ENCODE measurements at places on chromosomes 12 and 14.

DNA sequence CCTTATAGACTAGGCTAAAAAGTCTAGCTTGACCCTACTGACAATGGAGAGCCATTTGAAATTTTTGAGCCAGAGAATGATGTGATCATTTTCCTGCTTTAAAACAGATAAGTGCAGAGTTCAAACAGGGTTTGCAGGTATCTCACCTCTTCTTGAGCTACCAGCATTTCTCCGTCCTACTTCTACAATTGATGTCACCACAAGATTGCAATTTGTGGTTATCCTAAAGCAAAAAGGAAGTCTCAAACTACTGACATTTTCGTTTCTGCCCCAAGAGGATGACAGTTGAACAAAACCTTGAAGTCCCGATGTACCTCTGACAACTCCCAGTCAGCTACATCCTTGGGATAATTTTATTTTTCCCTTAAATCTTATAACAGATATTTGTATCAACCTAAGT, 86.7 kb downstream of the PTGER2 start:
- DNase-seq = no peak

DNA sequence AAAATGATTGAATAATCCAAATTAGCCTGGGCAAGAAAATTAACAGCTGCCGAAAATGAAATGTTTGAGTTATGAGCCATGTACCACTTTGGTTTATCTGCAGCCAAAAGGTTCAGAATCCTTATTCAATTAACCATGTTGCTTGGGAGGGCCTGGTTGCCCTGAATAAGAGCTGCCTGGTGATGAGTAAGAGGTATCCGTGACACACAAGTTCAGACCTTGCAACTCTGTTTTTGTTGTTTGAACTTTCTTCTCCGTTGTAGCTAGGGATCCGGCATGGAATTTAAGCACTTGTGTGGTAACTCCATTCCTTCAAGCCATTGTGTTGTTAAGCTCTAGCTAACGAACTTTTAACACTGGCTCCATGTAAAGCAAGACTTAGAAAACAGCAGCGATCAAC, 35.7 kb downstream of the FOXA1 start:
- no peak for DNase-seq

DNA sequence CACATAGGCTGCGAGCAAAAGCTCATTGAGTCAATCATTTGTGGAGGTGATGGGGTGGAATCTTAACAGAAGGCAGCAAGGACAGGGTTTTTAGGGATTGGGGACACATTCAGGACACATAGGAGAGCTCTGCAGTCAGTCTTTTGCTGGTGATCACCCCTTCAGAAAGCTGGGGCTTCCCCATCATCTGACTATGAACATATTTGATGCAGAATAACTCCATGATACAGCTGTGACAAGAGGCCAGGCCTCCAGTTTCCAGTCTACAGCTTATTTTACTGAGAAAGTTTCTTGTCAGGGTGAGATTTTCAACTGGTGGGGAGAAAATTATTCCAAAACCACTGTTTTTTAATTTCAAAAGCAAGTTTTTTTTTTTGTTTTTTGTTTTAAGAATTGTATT, 134.2 kb downstream of the TMEM30B start:
- no peak for DNase-seq

DNA sequence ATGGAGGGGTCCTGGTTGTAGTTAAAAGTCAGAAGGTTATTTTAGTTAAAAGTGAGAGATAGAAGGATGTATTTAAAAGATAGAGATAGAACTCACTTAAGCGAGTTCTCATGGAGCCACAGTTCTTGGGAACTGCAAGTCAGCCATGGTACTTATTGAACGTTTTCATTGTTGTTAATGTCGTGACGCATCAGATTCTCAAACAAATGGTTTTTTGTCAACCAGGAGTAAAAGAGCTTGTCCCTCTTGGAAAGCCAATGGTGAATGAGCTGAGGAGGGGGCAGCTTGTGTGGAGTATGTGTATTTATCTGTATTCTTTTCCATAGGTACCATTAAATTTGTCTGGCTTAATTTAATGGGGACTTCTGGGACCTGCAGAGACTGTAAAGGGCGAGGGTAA, 68.6 kb downstream of the FIGNL2 start:
- DNase-seq = no peak

GRCh38 chr12:48084841-48085460, 20.9 kb downstream of the SENP1 start:
- no peak for DNase-seq

DNA sequence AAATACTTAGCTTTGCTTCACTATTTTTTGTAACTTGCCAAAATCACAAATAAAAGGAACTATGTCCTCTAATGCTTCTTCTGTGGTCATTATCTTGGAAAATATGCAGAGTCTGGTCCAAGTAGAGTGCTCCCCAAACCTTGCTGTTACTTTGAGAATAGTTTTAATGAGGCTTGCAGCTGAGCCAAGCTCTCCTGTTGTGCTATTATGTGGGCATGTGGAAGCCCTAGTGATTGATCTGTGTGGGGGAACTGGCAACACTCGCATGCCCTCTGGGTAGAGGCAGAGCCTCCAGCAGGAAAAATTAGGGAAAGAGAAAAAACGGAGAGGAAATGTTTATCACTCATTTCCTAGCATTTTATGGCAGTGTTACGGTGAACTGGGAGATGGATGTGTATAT, 473.1 kb downstream of the EGLN3 start:
- DNase-seq = no peak

GRCh38 chr14:67313153-67313552, 46.5 kb downstream of the ATP6V1D start:
- no peak for DNase-seq

- no peak for DNase-seq
Observed at GRCh38 chr14:96249029-96249428, 7.0 kb upstream of the BDKRB1 start.

DNA sequence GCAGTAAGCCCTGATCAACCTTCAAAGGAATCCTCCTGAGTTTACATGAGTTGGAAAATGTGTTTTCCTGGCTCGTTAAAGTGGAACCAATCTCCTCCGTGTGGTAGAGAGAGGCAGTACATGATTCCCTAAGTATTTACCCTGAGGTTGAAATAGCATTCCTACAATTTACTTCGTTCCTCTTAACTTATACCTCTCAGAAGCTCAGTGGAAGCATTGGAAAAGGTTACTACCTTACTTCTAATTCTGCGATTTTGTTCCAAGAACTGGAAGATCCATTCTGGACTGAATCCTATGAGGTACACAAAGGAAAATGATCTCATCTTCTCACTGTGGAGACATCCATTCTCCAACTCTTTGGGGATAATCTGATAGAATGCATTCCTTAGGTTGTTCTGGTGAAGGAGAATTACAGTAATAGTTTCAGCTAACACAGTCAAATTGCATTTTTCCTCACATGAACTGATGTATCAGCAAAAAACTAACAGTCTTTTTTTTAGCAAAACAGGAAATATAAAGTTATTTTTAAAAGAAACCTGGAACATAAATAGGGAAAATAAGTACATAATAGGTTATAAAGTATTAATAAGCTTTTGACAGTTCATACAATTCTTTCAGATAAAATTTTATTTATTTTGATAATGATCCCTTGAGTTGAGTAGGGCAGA, 475.6 kb downstream of the PDZRN4 start:
- peak; percentile 27 for DNase-seq

GRCh38 chr14:89836830-89837469, 117.6 kb downstream of the EFCAB11 start:
- no peak for DNase-seq

GRCh38 chr12:67431411-67432020, 162.4 kb downstream of the CAND1 start:
- no peak for DNase-seq

DNA sequence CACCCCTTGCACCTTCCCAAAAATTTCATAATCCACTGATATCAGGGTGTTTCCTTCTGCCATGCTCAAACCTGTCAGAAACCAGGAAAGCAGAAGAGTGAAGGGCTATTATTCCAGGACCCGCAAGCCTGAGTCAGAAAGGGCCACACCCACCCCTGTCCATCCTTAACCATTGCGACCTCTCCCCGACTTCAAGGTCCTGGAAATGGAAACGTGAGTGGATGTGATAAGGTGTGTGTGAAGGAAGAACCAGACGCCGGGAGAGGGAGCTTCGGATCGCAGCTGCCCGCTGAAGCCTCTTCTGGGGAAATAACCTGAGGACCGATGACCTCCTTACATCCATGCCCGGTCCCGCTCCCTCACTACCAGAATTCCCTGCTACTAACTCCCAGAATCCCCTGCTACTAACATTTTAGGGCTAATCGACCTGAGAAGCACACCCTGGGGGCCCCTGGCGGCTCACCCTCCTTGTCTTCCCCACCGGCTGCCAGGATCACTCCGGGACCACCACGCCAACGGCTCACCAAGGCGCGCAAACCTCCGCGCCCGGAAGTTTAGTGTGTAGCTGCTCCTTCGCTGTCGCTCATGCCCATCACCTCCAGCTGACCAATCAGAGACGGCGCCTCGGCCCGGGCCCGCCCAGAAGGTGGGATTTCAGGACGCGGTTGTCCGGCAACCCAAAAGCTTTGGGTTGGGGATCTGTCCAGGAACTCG, at the start of gene ACYP1:
Gene ACYP1, minus strand, starts transcription at position 534 of the 714 bp plus-strand sequence. Its CDS starts 471 bp downstream, at position 63.
- peak; percentile 59 for DNase-seq

- no peak for DNase-seq
Observed at GRCh38 chr14:87008965-87009364, 984.0 kb downstream of the GALC start.

DNA sequence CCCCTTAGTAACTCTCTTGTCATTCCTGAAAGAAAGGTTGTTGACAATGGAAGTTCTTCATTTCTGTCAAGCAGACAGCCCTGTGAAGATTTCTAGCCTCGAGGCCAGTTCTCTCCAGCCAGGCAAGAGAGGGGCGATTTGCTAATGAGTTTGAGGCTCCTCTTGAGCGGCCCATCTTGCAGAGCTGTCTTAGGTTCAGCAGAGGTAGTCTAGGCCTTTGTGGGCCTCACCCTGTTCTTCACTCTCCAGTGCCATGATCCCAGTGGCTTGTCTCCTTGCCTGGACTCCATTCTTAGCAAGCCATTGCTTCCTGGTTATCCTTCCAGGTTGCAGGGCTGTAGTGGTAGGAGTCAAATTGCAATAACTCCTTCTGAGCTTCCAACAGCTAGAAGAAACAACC, 9.7 kb downstream of the TPH2 start:
- no peak for DNase-seq

- DNase-seq = no peak
Observed at GRCh38 chr14:105076805-105077648, 11.8 kb upstream of the GPR132 start.

- DNase-seq = no peak
Observed at GRCh38 chr12:57715786-57716185, 21.9 kb downstream of the OS9 start.

- no peak for DNase-seq
Observed at GRCh38 chr14:42173206-42173605, 566.5 kb downstream of the LRFN5 start.

DNA sequence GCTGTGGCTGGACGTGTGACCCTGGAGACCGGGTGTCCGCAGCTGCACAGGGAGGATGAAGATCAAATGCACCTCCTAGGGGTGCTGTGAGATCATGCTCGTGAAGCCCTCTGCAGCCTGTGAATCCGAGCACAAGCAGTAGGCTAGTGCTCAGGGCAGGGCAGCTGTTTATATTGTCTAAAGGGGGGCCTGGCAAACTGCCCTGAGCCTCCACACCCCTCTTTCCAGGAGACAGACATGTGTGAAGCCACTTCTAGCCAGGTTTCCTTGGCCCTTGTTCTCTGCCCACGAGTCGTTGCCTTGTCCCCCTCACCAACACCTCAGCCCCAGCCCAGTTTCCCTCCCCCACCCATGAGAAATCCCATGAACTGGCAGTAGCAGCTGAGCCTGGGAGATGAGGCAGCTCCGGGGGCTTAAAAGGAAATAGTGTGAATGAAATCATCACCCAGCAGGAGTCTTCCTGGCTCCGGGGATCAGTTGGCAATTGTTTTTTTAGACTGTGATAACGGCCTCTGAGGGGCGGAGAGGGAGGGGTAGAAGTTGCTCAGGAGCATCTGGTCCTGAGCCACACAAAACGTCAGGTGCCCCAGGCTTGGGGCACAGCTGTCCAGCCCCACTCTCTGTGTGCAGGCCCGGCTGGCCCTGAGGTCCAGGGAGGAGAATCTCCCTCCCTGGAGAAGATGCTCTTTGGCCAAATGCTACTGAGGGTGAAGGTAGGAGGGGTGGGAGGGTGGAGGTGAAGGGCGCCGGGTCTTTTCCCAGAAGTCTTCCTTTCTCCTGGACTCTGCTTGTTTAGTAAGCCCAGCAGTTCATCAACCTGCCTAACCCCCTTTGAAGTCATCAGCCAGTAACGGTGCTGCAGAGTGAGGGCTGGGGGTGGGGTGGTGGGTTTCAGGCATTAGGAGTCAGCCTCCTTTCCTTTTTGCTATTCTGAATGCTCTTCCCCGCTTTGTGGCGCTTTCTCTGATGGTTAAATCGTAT, 4.0 kb downstream of the FGF6 start:
- DNase-seq = no peak

DNA sequence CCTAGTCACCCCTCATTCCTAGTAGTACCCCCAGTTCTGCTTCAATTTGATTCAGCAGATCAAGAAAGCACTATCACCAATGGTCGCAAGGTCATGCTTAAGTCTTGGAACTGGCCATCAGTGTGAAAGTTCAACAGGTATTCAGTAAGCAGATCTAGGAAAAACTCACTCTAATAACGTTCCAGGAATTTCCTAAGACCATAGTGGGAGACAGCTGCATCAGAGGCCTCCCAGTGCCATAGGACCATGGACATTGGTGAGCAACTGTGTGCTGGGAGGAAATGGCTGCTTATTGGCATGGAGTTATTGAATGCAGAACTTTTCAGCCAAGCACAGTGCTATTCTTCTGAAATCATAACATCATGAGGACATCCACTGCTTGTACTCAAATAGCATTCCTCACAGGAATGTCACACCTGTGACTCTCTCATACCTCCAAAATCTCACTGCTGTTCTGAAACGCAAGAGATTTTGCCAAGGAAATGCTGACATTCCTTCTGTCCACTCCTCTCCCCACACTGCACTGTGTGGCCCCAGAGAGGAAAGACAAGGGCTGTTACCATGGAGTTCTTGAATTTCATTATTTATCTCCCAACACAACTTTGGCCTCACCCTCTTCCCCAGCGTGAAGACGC, 30.9 kb upstream of the MDM2 start:
- no peak for DNase-seq

- DNase-seq = no peak
Observed at GRCh38 chr14:100200311-100200710, 38.6 kb upstream of the YY1 start.

DNA sequence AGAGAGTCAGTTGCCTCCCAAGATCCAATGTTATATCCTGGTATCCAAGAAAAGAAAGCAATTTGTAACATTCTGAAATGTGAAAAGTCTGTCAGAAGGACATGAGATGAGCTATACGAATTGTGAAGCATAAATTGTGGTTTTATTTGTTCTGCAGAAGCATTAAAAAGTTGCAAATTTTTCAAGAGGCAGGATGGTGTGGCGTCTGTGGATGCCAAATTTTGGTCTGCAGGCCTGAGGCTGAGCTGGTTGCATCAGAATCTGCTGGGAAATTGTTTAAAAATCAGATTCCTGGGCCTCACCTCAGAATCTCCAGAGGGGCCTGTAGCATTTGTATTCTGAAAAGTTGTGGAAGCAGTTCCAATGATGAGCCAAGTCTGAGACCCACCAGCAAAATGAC, 284.7 kb downstream of the NUAK1 start:
- no peak for DNase-seq

All from foreskin keratinocyte (primary cell).